ENCODE measurements at places on chromosomes 7 and 10.

GRCh38 chr7:135161669-135162068 is 8.8 kb downstream of the CYREN start:
- DNase-seq = no peak

- DNase-seq = peak; percentile 26
These were observed 252.4 kb downstream of the DIP2C start for GRCh38 chr10:436911-437665.

DNA sequence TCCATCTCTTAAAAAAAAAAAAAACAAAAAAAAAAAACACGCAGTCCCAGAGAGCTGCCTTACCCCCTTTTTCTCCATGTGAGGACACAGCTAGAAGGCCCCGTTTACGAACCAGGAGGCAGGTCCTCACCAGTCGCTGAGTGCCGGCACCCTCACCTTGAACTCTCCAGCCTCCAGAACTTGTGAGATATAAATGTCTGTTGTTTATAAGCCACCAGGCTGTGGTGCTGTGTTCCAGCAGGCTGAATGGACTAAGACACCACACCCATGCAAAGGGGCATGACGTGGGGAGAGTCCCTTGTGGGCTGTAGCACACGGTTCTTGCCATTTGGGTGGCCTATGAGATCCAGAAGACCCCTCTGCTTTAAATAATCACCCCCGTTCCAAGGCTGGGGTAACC is 17.2 kb downstream of the ECHDC3 start:
- no peak for DNase-seq

GRCh38 chr10:65571011-65571570 is 1354.7 kb upstream of the LRRTM3 start:
- DNase-seq = no peak

DNA sequence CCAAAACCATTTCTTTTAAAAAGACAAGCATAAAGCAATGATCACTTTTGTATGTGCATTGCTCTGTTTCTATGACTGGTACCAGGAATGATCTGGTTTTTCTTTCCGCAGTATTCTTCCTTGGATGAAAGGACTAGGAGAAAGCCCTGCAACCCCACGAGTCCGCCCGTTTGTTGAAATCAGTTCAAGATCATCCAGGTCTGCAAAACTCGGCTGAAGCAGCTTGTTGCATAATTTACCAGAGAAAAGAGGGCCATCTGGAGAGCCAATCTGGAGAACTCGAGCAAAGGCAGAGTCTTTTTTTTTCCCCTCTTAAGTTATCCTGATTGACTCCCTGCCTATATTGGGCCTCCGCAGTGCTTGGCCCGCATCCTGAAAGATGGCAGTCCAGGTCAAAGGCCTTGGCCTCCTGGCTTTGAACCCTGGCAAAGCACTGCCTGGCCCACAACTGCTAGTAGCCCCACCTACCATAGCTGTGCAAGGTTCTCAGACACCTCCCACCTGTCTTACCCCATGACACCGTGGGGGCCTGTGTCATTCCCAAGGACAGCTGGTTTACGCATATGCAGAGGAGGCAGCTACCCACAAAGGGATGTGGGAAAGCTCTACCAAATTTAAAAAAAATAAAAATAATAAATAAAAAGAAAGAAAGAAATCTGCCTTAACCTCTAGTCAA is 572.2 kb downstream of the INHBA start:
- DNase-seq = no peak

GRCh38 chr7:157122800-157123495 is 15.8 kb upstream of the UBE3C start:
- no peak for DNase-seq

- DNase-seq = no peak
These were observed 12.5 kb upstream of the PFKP start for GRCh38 chr10:3054851-3055199.

GRCh38 chr10:1363446-1364121 is 307.4 kb downstream of the WDR37 start:
- no peak for DNase-seq

GRCh38 chr10:59625721-59626522 is 83.7 kb downstream of the SLC16A9 start:
- peak; percentile 68 for DNase-seq
